ENCODE measurements at places on chromosomes 6 and 20.

- no peak for DNase-seq
Measured at GRCh38 chr20:36318166-36318565, 12.0 kb downstream of the DLGAP4 start.

DNA sequence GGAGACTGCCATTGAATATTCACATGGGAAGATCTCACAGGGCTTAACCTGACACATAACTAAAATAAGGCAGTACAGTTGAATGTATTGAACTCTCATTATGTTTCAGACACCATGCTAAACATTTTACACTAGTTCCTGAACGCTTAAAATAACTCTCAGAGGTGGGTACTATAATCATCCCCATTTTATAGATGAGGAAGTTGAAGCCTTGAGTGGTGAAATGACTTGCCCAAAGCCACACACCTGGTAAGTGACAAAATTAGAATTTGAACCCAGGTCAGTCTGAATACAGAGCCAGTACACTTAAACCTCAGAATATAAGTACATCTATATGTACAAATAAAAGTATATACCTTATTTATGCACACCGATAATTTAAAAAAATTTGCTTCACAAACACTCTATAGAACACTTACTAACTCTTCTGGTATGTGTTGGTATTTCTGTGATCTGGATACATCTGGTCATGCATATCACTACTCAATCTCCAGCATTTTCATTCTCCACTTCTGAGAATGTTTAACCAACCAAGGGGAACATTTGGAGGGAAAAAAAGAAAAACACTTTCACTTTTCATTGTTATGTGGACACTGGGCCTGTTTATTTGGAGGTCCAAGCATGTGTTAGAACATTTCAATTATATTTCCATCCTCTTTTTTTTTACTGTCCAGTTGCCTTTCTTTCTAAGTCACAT lies 4.6 kb upstream of the BICRAL start:
- no peak for DNase-seq

- no peak for DNase-seq
Measured at GRCh38 chr6:296151-297122, 4.2 kb downstream of the DUSP22 start.

GRCh38 chr6:102356170-102356569 lies 962.7 kb downstream of the GRIK2 start:
- no peak for DNase-seq

DNA sequence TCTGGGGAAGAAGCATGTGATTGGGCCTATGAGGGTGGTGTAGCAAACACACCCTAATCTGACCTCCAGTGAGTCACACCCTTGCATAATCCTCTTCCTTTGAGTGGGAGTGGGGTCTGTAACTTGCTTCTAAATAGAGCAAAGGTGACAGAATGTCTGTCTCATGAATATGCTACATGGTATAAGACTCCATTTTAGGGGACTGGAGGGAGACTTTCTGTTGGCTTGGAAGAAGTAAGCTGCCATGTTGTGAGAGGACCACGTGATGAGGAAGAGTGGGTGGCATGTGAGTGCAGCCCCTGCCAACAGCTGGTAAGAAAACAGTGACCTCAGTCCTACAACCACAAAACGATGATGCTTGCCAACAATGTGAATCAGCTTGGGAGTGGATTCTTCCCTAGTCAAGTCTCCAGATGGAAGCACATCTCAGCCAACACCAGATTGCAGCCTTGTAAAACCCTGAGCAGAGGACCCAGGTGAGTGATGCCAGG lies 3.7 kb downstream of the AK9 start:
- DNase-seq = no peak

DNA sequence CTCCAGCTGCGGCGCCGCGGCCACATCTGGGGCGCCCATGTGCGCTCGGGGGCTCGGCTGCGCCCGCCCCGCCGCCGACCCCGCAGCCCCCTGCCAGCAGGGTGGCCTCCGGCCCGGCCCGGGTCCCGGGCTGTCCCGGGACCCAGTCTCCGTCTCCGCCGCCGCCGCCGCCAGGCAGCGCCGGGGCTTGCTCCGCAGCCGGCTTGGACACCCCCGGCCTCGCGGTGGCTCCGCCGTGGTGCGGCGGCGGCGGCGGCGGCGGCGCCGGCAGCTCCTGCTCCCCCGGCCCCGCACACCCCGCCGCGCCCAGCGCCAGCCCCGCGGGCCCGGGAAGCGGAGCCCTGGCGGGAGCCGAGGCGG lies 219 bp downstream of the ISM1 start:
- no peak for DNase-seq

- no peak for DNase-seq
Measured at GRCh38 chr6:112014483-112014882, 39.4 kb upstream of the CCN6 start.

GRCh38 chr20:6877633-6878032 lies 110.1 kb downstream of the BMP2 start:
- no peak for DNase-seq

GRCh38 chr6:109772883-109773431 lies 81.9 kb downstream of the FIG4 start:
- no peak for DNase-seq

DNA sequence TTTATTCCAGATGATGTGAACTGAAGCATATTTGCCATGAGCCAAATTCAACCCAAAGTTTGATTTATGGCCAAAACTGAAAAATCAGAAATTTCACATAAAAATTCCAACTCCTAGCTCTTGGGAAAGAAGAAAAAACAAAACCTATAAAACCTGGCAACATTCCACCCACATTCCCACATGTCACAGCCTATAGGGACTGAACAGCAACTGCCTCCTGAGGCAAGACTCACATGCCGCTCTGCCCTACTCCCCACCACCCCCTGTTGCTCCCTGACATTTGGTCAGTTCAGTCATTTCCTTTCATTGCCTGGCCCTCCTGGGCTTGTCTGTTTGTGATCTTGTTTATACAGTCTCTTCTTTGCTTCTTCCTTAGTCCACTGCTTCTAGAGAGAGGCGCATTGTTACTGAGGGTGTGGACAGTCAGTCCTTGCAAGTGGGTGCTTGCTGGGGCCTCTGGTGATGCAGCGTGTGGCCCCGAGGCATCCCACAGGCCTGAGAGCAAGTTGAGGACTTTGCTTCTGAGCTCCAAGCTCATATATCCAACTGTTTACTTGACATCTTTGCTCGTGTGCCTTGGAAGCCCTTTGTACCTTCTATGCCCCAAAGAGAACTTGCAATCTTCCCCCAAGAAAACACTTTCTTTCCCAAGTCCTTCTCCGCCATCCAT lies 31.4 kb downstream of the NFATC2 start:
- no peak for DNase-seq

GRCh38 chr20:48716086-48716485 lies 111.7 kb downstream of the PREX1 start:
- DNase-seq = no peak

- no peak for DNase-seq
Measured at GRCh38 chr6:11815231-11815630, 36.6 kb upstream of the ADTRP start.

GRCh38 chr6:88512951-88513350 lies 346.8 kb upstream of the CNR1 start:
- DNase-seq = no peak

GRCh38 chr20:19823971-19824370 lies 65.9 kb downstream of the RIN2 start:
- DNase-seq = no peak

DNA sequence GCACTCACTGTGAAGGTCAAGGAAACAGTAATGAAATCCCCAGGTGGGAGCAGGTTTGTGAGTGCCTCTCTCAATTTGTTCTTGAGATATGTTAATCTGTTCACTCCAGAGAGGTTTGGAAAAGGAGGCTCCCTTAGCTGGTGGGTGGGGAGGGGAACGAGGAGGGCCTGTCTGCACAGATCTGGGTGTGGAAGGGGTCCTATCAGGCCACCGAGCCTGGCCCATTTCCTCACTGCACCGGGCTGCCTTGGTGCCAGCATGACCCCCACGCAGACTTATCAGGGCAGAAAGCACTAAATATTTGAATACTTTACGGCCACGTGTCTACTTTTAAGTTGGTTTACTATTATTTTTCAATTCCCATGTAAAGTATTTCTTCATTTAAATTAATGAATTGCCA lies 8.3 kb downstream of the AGPAT4 start:
- no peak for DNase-seq

- DNase-seq = no peak
Measured at GRCh38 chr6:34143196-34143883, 2.5 kb downstream of the GRM4 start.

DNA sequence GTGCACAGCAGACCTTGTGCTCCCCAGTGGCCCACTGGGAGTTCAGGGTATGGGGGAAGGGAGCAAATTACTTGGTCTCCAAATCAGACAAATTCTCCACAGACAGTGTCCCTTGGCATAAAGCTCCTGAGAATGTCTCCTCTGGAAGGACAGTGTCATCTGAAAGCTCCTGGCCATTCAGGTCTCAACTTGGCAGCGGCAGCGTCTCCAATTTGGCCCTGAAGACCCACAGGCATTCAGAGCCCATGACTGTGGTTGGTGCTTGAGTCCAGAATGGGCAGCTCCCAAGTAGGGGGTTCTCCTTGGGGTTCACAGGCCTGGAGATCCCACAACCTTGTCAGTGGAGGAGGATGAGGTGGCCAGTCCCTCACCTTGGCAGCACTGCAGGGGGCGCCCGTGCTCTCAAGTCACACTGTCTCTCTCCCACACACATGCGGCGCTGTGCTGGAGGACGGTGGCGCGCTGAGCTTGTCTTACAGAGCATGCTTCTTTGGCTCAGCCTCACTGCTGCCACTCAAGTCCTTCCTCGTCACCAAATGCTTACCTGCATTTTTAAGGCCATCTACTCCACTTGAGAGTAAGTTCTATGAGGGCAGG lies 20.7 kb downstream of the DYNLRB1 start:
- DNase-seq = no peak

GRCh38 chr20:49804364-49804763 lies 8.3 kb upstream of the SLC9A8 start:
- no peak for DNase-seq

DNA sequence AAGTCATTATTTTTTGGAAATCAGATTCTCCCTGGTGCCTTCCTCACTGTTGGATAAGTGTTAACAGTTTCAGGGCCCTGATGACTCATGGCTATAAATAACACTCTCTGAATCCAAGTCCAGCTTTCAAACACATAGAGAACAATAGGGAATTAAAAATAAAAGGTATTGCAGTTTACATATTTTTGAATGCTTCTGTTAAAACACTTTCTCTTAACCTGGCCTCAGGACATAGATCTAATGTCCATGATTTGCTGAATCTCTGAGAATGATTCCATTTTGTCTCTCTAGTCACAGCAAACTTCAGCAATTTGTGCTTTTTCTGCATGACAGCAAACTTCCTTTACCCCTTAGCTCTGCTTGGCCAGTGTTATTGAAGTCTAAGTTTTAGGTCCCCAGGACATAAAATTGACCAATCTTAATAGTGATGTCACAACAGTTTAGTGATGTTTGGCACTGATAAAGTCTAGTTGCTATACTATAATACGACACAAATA lies 1192.4 kb upstream of the CITED2 start:
- no peak for DNase-seq

- DNase-seq = no peak
Measured at GRCh38 chr6:122803171-122803661, 14.2 kb downstream of the SMPDL3A start.

DNA sequence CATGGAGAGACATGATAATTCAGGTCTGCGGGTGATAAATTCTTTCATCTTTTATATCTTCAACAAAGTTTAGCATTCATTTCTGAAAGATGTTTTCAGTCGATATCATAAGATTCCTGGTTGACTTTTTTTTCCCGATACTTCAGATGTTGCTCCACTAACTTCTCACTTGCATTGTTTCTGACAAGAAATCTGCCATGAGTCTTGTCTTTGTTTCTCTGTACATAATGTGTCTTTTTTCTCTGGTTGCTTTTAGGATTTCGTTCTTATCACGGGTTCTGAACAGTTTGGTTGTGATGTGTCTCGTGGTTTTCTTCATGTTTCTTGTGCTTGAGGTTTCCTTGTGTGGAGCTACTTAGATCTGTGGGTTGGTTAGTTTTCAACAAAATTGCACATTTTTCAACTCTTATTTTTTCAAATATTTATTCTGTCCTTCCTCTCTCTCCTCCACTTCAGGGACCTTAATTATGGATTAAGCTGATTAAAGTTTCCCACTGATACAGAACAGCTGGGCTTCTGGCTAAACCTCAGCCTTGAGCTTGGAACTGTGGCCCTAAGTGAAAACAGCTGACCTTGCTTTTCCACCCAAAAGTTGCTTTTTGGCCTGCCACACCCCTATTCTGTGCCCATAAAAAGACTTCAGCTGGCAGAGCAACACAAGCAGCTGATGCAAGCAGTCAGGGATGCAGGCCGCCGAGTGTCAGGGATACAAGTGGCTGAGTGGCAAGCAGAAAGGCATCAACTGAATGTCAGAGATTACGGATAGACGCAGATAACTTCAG lies 97.9 kb upstream of the SNX9 start:
- DNase-seq = no peak

- no peak for DNase-seq
Measured at GRCh38 chr20:6868861-6869260, 101.4 kb downstream of the BMP2 start.

- no peak for DNase-seq
Measured at GRCh38 chr6:31547727-31548543, 527 bp downstream of the NFKBIL1 start.

GRCh38 chr6:122752459-122752858 lies 27.1 kb upstream of the FABP7 start:
- DNase-seq = no peak

DNA sequence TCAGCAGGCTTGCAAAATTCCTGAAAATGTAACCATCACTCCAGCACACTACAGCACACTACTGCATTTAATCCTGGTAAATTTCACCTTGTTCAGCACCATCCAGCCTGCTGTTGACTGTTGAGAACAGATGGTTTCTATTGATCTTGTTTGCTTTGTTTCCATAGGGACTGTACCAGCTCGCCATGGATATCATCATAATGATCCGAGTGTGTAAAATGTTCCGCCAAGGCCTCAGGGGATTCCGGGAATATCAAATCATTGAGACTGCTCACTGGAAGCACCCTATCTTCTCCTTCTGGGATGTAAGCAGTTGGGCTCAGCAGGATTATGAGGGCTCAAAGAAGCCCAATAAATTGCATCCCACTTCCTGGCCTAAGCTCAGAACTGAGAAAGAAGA lies 4.1 kb downstream of the CNBD2 start:
- DNase-seq = no peak

DNA sequence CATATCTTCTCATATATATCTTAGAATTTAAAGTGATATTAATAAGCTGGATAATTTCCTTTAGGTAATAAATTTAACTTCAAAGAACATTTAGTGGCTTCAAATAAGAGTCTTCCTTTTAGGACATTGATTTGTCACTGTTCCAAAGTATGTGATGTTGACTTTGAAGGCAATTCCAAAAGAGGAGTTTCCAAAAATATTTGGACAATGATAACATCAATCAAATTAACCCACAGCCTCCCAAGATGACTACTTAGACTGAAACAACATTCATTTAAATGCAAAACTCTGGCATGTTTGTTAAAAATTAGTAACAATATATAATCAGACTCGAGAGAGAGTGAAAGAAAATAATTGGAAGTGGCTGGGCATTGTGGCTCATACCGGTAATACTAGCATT lies 211.1 kb downstream of the OGFRL1 start:
- no peak for DNase-seq

DNA sequence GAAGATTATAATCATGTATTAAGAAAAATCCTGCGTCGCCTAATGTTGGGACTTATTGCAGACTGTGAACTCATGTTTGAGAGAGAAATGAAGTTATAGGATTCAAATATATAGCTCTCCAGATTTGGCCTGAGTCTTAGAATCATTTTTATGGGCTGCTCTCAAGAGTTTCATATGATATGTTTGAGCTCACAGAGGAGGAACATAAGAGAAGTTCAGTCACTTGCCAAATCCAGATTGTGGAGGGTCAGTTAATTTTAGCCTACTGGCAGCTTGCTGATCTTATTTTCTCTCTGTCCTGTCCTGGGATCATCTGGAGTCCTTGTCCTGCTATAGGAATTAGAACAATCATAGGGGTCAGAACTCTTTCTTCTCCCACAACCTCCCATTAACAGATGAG lies 186.1 kb upstream of the SUPT3H start:
- DNase-seq = no peak

Data from NCI-H748 treated with DMSO at 0.1 percent for 48 hours (cell line).